Stimulated activated CD8-positive, alpha-beta memory T cell treated with anti-CD3 and anti-CD28 coated beads, Interleukin-15, amount 100 ng/mL, for 4 hours (primary cell): ENCODE measurements at places on chromosomes 4 and X.

- DNase-seq: no peak
Observed at GRCh38 chr4:137610960-137611359, 78.7 kb upstream of the PCDH18 start.

GRCh38 chr4:41638203-41638602, 100.2 kb downstream of the LIMCH1 start:
- DNase-seq: no peak

DNA sequence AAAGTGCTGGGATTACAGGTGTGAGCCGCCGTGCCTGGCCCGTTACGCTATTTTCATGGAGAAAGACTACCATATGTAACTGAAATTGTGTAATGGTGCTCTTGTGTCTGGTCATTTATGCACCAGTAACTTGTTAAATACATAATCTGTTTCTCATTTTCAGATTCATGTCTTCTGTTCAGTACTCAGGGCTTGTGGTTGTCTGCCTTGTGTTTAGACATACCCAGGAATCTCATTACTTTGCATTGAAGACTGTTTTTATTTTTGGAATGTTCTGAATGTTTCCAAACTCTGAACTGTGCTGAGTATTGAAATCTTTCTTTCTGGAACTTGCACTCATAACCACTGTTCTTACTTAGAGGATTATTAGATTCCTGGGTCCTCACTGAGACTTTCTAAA, 52.8 kb downstream of the PDLIM5 start:
- no peak for DNase-seq

- no peak for DNase-seq
Observed at GRCh38 chr4:73181231-73181630, 77.4 kb downstream of the ANKRD17 start.

DNA sequence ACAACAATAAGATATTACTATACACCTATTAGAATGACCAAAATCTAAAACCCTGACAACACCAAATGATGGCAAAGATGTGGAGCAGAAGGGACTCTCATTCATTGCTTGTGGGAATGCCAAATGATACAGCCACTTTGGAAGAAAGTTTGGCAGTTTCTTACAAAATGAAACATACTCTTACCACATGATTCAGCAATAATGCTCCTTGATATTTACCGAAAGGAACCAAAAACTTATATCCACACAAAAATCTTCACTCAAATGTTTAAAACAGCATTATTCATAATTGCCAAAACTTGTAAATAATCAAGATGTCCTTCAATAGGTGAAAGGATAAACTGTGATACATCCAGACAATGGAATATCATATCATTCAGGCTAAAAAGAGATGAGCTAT, 180.9 kb downstream of the COL25A1 start:
- no peak for DNase-seq

DNA sequence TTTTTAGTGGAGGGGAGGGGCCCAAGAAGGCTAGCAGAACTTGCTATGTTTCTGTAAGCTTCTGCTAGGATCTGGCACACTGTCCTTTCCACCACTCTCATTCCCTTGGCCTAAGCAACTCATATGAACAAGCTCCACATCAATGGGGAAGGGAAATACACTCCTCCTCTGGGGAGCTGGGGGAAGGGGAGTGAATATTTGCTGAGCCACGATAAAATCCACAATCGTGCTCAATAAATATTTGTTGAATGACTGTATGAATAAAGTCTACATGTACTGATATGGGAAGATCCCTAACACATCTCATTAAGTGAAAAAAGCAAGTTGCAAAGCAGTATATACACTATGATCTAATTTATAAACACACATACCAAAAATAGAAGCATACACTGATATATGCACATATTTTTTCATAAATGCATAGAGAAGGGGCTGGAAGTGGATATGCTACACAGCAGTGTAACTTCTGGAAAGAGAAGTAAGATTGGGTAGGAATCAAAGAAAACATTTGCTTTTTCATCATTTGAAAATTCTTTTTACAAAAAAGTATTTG, 95.8 kb upstream of the EFHC2 start:
- no peak for DNase-seq
